Activated CD4-positive, alpha-beta T cell treated with anti-CD3 and anti-CD28 coated beads for 36 hours (primary cell): ENCODE measurements at places on chromosomes 5 and 9. TPM values are rescaled to one million over a fixed set of nuclear protein-coding genes. Genes with fewer than 3 reads are reported as not detected.

Gene PCDHGA7
- not detected for total RNA-seq

Gene MEIKIN
- not detected for total RNA-seq

Gene UGT3A1
- not detected for total RNA-seq

Gene FGF1
- not detected for total RNA-seq

Gene PCDHGA5
- 0.09 TPM for total RNA-seq

Gene F12
- total RNA-seq: 4.9 TPM

Gene PIP5KL1
- total RNA-seq: 2.8 TPM

Gene NTRK2
- total RNA-seq: 1.8 TPM

Gene SELENOP
- not detected for total RNA-seq
